ENCODE measurements at places on chromosomes 16 and 17.

GRCh38 chr16:17668386-17668785, 197.6 kb upstream of the XYLT1 start:
- no peak for DNase-seq

DNA sequence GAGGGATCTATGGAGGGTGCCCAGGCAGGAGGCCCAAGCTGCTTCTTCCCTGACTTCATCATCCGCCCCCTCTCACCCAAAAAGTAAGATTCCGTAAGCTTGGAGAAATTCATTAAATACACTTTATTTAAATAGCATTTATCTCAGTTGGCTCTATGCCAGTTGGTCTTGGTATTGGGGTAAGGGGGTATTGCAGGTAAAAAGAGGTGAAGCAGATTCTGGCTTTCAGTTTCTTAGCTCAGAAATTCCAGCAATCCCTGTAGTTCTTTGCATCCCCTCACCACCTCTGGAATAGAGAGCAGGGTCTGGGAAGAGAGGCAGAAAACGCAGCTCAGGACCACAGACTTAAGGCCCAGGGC, 750 bp upstream of the ALDOC start:
- DNase-seq: no peak

- DNase-seq: no peak
Observed at GRCh38 chr16:83095941-83096692, 469.3 kb downstream of the CDH13 start.

- DNase-seq: no peak
Observed at GRCh38 chr17:27747462-27748359, 52.6 kb downstream of the NOS2 start.

GRCh38 chr16:11032000-11032921, 87.9 kb downstream of the CLEC16A start:
- no peak for DNase-seq

GRCh38 chr17:5219536-5219935, 15.1 kb downstream of the SCIMP start:
- DNase-seq: no peak

DNA sequence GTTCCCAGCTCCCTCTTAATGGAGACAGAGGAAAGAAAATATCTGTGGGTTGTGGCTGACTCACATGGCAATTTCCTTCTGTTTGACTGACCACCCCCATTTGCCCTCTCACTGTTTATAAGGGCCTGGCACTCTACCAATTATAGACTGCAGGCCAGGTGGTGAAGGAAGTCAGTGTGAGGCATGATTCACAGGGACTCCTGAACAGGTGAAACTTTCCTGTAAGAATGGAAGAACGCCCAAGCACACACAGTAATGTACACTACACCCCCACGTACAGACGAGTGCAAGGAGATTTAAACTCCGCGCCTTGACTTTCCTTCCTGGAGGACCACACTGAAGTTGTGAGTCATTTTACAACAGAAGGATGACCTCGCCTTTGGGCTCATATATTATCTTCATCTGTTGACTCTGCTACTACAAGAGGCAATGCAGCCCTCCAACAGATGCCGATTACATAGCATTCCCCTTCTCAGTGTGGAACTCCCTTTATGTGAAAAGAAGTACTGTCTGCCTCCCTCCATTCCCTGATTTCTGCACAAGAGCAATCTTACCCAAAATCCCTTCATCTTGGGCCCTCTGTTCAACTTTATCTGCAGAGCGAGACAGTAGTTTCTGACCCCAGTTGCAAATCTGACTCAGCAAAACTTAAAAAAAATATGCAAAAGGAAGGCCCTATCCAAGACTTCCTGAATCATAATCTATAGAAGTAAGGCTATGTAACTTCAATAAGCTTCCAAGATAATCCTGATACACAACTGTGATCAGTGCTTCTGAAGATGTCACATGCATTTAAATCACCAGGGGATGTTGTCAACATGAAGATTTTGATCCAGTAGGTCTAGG, 163.6 kb downstream of the SHISA6 start:
- no peak for DNase-seq

DNA sequence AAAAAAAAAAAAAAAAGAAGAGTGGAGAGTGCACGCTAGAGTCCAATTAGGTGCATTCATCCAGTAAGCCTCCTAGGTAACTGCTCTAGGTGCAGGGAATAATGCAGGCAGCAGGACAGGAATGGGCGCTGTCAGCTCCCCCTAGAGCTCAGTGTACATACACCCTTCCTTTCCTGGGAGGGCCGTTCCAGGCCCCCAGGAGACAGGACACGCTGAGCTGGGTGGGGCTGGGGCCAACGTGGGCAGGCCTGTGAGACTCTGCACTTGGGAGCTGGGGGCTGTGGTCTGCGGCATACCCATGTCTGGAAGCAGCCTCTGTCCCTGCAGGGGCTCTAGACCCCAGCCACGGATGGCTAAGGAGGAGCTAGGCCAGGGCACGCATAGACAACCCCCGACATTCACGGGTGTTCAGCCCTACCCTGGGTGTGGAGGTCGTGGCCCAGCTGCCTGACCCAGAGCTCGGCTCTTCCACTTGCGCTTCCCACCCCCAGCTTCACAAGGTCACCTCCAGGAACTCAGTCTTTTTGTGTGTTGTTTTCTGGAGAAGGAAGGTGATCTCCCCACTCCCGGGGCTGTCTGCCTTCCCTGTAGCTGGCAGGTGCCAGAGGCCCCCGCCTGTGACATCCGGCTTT, 1.0 kb upstream of the ANTKMT start:
- DNase-seq: no peak

GRCh38 chr16:23195366-23195978, 12.9 kb downstream of the SCNN1G start:
- no peak for DNase-seq

GRCh38 chr17:14245002-14245401, 8.3 kb upstream of the CDRT15 start:
- DNase-seq: no peak

- no peak for DNase-seq
Observed at GRCh38 chr17:75763269-75763607, 1.8 kb downstream of the GALK1 start.

DNA sequence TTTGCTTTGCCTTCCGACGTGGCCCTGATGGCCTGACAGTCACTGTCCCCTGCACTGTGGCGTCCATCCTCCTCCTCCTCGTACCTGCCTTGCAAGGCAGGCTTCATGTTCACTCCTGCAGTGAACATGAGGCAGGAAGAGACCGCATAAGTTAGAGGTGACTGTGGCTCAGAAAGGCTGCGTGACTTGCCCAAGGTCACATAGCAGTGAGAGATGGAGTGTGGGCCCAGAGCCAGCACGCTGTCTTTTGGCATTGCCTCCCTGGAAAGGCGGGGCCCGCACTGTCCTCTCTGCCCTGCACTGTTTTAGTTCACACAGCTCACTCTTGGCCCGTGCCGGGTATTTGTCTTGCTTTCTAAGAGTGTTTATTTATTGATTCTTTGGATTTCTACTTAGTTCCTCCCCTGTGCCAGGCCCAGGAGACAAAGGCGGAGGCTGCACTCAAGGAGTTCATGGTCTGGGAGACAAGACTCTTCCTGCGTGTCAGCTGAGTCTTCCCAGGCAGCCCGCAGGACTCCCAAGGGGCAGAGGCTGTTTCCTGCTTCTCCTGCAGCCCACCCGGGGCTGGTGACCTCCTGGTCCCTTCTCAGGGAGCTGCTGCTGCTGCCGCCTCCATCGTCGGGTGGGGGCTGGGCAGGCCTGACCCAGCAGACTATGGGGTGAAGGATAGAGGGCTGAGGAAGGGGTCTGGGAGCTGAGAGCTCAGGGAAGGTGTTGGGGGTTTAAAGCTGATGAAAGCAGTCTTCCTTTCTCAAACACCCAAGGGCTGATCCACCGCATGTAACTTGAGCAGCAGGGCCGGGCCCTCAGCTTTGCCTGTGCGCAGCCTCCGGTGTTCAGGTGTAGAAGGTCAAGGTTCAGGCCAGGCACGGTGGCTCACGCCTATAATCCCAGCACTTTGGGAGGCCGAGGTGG, 12.7 kb downstream of the CYGB start:
- DNase-seq: no peak

DNA sequence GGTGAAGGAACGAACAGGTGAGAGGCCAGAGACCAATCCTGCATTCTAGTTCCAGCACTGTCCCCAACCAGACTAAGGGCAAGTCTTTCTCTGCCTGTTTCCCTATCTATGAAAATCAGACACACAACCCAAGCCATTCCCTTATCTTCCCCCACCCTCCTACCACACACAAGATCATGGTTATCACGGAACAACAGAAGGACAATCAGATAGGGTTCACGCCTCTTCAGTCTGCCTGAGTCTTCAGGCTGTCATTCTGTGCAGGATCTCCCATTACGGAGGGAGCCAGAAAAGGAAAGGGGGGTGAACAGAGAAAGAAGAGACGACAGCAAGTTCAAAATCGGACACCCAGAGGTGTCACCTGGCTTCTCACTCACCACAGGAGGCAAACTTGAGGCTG, 11.1 kb downstream of the TLE7 start:
- DNase-seq: no peak

DNA sequence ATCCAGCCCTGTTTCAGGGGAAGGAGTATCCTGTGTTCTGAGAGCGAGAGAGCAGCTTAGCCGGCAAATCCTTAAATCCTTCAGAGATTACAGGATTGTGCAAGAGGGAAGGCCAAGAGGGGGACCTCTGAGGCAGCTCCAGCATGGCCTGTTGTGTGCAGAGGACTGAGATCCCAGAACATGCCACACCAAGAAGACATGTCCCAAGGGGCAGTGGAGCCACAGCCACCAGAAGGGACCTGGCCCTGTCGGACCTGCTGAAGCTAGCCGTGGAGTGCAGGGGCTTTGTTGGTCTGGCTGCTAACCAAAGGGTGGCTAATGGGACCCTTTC, 1.6 kb upstream of the MRC2 start:
- no peak for DNase-seq

- DNase-seq: no peak
Observed at GRCh38 chr17:55314061-55314783, 49.5 kb downstream of the HLF start.

DNA sequence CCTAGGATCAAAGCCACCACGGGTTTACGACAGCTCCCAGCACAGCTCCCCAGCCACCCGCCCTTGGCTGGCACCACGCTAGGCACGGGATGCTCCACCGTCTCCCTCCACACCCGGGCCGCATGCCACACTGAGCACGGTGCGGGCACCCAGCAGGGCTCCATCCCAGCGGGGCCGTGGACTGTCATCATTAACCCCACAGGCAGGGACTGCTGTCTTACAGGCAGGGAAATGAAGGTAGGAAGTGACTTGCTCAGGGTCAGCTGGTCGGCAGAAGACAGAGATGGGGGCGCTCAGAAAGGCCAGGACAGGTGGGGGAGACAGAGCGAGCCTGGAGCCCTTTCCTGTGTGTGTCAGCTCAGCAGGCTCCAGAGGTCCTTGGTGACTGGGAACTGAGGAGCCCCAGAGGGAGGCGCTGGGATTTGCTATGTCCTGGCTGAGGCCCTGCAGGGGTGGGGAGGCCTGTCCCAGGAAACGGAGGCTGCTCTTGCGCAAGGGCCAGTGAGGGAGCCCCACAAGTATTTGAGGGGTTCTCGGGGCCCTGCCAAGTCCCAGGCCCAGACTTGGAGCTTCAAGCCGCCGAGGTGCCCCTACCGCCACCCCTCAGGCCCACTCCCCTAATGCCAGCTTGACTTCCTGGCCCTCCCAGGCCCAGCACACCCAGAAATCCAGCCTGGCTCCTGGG, 3.2 kb downstream of the UBALD1 start:
- no peak for DNase-seq

DNA sequence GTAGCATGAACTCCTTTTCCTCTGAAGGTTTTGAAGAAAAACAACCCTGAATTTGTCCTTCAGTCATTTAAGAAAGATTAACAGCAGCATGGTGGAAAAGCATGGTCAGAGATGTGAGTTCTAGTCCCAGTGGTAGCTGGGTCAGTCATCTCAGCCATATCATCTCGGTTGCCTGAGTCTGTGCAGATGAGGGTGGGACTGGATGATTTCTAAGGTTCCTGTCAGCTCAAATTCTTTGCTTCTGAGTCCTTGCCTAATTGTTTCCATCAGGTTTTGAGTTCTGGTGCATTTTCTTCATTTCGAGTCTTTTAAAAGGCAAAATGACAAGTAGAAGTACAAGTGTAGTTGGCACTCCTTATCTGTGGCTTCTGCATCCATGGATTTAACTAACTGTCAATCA, 63.9 kb downstream of the TNRC6C start:
- DNase-seq: no peak

DNA sequence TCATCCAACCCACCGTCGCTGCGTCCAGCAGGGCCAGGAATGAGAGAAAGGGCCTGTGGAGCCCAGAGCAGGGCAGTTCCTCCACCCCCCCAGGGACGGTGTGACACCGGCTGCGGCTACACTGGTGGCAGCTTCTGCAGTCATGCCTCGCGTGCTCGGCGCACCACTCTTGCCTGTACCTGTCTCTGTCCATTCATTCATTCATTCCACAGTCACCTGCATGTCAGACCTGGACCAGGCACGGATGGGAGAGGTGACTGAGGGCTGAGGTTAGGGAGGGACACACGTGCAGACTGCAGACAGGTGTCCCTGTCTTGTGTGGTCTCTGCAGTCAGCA, 27.3 kb downstream of the ENDOV start:
- no peak for DNase-seq

DNA sequence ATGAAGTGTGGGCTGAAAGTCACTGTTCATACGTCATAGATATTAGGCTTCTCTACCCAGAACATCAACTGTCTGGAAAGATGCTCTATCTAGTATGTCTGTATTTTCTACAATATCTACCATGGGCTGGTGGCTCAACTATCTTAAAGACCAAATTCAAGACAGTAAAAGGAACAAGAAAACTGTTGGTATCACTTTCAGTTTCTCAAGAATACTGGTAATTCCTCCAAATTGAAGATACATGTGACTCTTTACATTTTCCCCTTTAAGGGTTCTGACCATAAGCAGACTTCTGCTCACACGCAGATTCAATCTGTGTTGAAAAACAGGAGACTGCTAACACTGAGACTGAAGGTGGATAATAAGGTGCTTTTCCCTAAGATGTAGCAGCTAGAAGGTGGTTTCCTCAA, 24.2 kb downstream of the XPO6 start:
- no peak for DNase-seq

- DNase-seq: no peak
Observed at GRCh38 chr16:59586331-59586730, 852.2 kb upstream of the GOT2 start.

GRCh38 chr17:82932518-82933310, 92.9 kb upstream of the ZNF750 start:
- no peak for DNase-seq

- DNase-seq: no peak
Observed at GRCh38 chr16:28503470-28504259, 3.0 kb downstream of the IL27 start.

Measured in stimulated activated CD4-positive, alpha-beta T cell treated with anti-CD3 and anti-CD28 coated beads, Interleukin-2, amount 100 ng/mL, for 4 hours (primary cell).